ENCODE measurements at places on chromosomes 1 and 21. TPM values are rescaled to one million over a fixed set of nuclear protein-coding genes. Genes with fewer than 3 reads are reported as not detected.

SLAMF7 gene
- total RNA-seq, result 0.56 TPM

RPS27 gene
- 2,665 TPM for total RNA-seq

C21orf58 gene
- total RNA-seq, result 5.9 TPM

NES gene
- total RNA-seq, result 111 TPM

PTGFR gene
- total RNA-seq, result 0.41 TPM

OR2M3 gene
- total RNA-seq, result not detected

All from endothelial cell (in vitro differentiated cells).